ENCODE measurements at places on chromosomes 2 and 18. TPM values are rescaled to one million over a fixed set of nuclear protein-coding genes. Genes with fewer than 3 reads are reported as not detected.
A peak's percentile ranks its signal among the peaks of the same experiment; 100 is the strongest.

GRCh38 chr2:229445019-229445418 lies 173.9 kb upstream of the PID1 start:
- H3K27ac ChIP-seq, result peak overlapping the region; percentile 8
- no peaks in the 10 kb centered on the region for H3K36me3 ChIP-seq
- no peak for DNase-seq
- no peaks in the 10 kb centered on the region for H3K4me1 ChIP-seq
- no peak overlapping the region for H3K4me3 ChIP-seq

GRCh38 chr2:176447616-176448015 lies 178.4 kb downstream of the MTX2 start:
- no peak for DNase-seq
- H3K27ac ChIP-seq, result no peak overlapping the region
- no peaks in the 10 kb centered on the region for H3K27me3 ChIP-seq
- no peaks in the 10 kb centered on the region for H3K4me1 ChIP-seq
- H3K4me3 ChIP-seq, result no peak overlapping the region

DNA sequence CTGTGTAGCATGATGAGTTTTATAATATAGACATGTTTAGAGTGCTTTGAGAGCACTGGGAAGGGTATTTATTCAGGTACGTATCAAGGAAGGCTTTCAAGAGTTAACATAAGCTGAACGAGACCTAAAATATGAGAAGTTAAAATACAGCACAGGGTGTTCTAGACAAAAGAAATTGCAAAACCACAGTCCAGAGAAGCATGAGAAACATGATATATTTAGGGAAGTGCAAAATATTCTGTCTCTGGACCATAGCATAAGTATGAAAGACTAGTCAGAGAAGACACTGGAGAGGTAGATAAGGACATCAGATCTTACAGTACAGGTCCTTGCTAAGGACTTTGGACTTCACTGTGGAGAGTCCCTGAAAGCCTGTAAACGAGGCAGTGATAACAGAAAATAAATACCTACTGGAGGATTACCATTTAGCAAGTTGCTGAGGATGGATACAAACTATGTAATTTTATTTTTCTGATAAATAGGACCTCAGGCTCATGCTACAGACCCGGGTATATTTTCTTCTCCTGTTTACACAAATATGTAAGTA lies 43.7 kb downstream of the FSIP2 start:
- H3K36me3 ChIP-seq, result no peaks in the 10 kb centered on the region
- no peak overlapping the region for H3K4me3 ChIP-seq
- H3K27ac ChIP-seq, result no peak overlapping the region
- no peaks in the 10 kb centered on the region for H3K4me1 ChIP-seq
- no peak for DNase-seq

The POTEC gene
- not detected for total RNA-seq

GRCh38 chr2:100654611-100655010 lies 91.8 kb downstream of the PDCL3 start:
- H3K27me3 ChIP-seq, result no peaks in the 10 kb centered on the region
- no peak overlapping the region for H3K27ac ChIP-seq
- H3K36me3 ChIP-seq, result no peaks in the 10 kb centered on the region
- H3K4me3 ChIP-seq, result no peak overlapping the region

GRCh38 chr2:171630812-171631626 lies 56.2 kb upstream of the DYNC1I2 start:
- no peak for DNase-seq
- H3K4me1 ChIP-seq, result no peaks in the 10 kb centered on the region
- no peak overlapping the region for H3K27ac ChIP-seq
- H3K4me3 ChIP-seq, result no peak overlapping the region

GRCh38 chr2:68045342-68045741 lies 17.5 kb downstream of the C1D start:
- no peak for DNase-seq
- H3K27me3 ChIP-seq, result no peaks in the 10 kb centered on the region
- peaks cover 39% of the 10 kb centered on the region for H3K36me3 ChIP-seq
- H3K4me3 ChIP-seq, result no peak overlapping the region

DNA sequence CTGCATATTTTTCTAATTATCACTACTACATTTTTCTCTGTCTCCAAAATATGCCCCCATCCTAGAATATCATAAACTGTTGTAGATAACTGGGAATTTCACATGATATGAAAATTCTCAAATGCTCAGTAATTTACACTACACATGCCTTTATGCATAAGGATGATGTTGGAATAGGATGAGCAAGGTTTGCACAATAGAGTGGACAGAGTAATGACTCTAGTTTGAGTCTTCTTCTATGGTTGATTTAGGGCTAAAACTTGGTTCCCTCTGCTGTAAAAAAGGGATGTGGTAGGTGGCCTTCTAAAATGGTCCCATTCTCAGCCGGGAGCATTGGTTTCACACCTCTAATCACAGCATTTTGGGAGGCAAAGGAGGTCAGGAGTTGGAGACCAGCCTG lies 129.9 kb downstream of the BCL11A start:
- DNase-seq, result no peak
- H3K36me3 ChIP-seq, result no peaks in the 10 kb centered on the region
- no peak overlapping the region for H3K27ac ChIP-seq
- no peak overlapping the region for H3K4me3 ChIP-seq

- H3K4me3 ChIP-seq, result no peak overlapping the region
- peaks cover 76% of the 10 kb centered on the region for H3K36me3 ChIP-seq
- no peak for DNase-seq
- no peaks in the 10 kb centered on the region for H3K4me1 ChIP-seq
- no peak overlapping the region for H3K27ac ChIP-seq
These were observed 60.0 kb downstream of the BOLA3 start for GRCh38 chr2:74087696-74088095.

DNA sequence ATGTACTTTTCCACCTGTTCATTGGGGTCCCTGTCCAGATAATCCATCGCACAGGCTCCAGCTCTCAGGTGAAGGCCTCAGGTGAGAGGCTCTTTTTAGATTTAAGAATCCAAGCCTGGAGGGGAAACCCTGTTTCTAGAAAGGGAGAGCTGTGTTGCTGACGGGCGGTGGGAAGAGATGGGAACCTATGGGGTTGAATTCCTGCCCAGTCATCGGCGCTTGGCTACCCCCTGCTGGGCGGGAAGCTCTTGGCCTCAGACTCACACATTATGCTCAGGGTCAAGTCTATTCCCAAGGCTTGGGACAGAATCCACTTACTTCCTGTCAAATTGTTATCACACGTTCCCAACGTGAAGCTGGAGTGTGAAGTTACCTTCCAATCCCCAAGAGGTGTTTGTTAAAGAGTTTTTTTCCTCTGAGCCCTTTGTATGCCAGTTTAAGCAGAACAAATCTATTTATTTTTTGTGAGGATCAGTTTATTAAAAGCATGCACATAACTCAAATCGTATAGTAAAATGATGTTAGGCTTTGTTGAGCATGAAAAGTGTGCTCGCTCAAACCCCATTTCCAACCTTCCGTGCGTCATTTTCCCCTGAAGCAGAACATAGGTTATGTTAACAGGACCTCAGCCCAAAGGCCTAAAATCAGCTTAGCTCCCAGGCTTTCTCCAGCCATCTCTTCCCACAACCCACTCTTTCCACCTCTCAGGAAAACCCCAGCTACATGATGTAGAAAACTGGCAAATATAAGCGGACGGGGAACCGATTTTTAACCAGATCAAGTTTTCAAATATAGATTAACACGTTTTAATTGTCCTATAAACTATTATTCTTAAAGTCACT lies 181.7 kb upstream of the ETAA1 start:
- no peaks in the 10 kb centered on the region for H3K36me3 ChIP-seq
- peak; percentile 77 for DNase-seq
- no peak overlapping the region for H3K4me3 ChIP-seq
- H3K27ac ChIP-seq, result no peak overlapping the region

DNA sequence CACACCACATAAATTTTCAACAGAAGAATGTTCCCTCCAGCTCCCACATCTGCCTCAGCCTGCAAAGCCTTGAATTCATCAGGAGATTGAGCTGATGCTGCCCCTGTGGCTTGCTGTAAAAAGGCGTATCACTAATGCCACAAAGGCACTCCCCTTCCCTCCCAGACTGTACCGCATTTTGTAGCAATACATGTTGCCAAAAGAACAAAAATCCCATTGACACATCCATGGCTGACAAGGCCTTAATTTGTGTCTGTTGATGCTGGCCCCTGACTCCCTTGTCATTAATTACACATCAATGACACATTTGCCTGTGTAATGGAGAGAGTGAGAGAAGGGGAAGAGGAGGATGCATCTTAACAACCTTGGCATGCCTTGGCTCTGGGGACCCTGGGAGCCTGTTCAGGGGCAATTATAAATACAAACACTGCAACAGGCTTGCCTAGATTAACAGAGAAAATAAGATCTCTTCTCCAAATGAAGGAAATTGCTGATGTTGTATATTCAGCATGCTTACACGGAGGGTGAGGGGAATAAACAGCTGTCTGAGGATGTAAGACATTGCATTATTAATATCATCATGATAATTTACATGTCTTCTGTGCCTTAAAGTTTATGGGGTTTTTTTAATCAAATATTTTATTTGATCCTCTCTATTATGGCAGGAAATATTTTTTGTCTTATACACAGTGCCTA lies 264.0 kb downstream of the SUCLG1 start:
- H3K27ac ChIP-seq, result no peak overlapping the region
- H3K36me3 ChIP-seq, result no peaks in the 10 kb centered on the region
- H3K27me3 ChIP-seq, result no peaks in the 10 kb centered on the region
- H3K4me1 ChIP-seq, result no peaks in the 10 kb centered on the region
- no peak overlapping the region for H3K4me3 ChIP-seq

The POLR1A gene
- 26.6 TPM for total RNA-seq
